Frontal cortex (tissue), 4 donors: ENCODE measurements at places on chromosomes 13 and 19.

GRCh38 chr13:78589206-78589605 is 14.1 kb downstream of the POU4F1 start:
- DNase-seq: no peak

DNA sequence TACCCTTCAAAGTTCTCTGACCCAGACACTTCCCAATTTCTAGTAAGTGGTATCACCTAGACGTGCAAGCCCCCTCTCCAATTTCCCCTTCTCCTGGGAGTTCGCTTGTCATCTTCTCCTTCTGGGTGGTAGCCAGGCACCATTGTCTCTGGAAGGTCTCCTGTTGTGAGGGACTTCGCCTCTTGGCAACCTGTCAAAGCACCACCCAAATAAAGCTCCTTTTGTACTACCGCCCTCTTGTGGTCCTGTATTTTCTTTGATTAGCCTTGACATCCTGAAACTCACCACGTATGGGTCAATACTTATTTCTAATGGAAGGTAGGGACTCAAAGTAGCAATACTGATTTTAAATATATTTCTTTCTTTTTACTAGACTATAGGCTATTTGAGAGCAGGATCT is 8.2 kb downstream of the GPC5 start:
- no peak for DNase-seq

DNA sequence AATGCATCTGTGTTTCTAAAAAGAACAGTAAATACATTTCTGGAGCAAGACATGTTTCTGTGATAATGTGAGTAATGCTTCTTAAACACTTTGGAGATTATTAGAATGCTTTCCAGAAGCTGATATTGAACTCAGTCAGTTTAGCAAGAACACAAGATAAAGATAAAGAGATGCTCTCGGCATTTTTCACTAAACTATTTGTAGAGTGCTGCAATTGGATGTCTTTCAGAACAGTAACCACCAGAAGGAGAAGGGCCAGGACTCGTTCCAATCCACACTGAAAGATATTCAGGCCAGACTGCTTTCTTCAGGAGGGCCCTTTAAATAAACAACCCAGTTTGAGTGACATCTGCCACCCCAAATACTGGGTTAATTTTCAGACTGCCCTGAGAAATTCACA is 456.0 kb downstream of the TBC1D4 start:
- DNase-seq: no peak

DNA sequence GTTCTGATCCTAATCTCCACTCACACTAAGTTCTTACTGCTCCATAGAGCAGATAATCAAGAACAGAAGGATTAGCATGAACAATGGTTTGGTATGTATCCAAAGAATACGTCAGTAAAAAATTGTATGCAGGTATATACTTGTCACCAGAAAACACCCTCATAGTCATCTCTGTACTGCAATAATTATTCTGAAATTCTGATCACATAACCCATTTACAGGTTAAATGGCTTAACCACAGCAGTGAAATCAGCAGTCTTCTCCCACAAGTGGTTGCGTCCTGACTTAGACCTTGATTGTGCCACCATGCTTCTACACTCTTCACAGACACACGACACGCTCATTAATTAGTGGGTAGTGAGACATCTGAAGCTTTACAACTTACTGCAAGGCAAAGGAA is 50.9 kb downstream of the LNX2 start:
- no peak for DNase-seq

GRCh38 chr13:96806746-96807145 is 187.5 kb downstream of the OXGR1 start:
- no peak for DNase-seq

DNA sequence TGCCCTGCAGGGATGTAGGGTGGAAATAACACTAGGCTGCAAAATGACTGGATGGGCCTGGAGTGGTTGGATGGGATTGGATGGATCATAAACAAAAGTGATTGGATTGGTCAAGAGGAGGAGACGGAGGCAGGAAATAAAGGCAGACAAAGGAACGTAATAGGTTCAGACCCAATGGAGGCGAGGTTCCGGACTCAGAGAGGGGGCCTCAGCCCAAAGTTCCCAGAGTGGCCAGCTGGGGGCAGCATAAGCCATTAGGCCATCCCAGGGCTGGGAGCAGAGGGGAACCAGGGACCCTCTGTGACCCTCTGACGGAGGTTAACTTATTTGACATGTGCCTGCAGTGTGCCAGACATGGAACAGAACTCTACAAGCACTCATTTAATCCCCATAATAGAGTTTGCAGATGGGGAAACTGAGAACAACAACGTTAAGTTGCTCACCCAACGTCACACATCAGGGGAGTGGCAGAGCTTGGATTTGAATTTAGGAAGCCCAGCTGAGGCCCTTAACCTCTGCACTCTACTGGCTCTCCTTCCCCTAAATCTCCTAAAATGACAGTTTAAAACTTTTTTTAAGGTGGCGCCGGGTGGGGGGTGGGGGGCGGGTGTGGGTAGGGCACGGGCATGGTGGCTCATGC is 15.3 kb upstream of the MAP1S start:
- DNase-seq: peak; percentile 61

DNA sequence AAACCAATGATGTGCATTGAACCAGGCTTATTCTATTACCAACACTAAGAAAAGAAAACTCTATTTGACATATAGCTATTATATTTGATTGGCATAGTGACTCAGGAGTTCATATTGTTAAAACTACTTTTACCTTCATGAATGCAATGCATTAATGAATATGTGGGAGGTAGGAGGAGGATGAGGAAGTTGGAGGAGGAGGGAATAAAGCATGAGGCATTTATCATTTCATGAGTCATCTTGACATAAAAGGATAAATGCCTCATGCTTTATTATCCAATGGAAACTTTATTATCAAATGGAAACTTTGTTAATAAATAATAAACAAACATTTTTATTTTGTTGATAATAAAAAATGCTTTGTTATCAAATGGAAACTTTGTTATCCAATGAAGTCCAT is 116.5 kb downstream of the SPRY2 start:
- DNase-seq: no peak

GRCh38 chr19:19649580-19649995 is 6.1 kb upstream of the GMIP start:
- DNase-seq: no peak

GRCh38 chr13:53060840-53061490 is 32.4 kb downstream of the OLFM4 start:
- DNase-seq: no peak
